Amniotic stem cell (primary cell): ENCODE measurements at places on chromosomes 1 and 21.

DNA sequence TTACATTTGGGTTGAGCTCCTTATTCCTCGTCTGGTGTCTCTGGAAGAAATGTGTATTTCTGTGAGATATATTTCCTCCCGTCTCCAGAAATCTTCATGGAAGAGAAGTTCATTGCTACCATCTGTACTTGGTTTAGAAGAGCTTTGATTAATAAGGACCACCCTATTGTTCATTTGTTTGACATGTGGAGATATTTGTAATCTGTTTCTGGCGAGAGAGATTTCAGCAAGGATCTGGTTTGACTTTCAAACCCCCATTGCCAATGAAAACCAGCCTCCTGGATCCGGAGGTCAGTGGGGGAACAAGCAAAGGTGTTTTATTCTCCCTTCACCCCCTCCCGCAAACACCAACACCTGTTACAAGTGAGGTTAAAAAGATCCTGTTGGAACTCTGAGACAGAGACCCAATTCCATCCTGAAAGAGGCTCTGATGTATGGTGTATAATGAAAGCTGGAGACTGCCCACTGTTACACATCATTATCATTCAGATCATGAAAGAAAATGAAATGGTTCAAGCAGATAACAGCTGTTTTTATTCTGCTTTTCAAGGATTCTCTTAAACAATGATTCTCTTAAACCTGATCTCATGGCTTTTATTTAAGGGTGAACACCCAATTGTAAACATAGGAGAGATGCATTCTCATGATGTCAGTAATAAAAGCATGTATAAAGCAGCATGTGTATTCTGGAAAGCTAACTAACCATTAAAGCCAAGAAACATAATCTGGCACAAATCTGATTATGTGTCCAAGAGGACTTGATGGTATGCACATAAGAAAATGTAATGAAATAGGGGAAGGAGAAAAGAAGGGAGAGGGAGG lies 393.5 kb upstream of the ADGRL2 start:
- no peak for DNase-seq

- no peak for DNase-seq
Measured at GRCh38 chr1:119537966-119538365, 31.0 kb downstream of the HSD3B1 start.

DNA sequence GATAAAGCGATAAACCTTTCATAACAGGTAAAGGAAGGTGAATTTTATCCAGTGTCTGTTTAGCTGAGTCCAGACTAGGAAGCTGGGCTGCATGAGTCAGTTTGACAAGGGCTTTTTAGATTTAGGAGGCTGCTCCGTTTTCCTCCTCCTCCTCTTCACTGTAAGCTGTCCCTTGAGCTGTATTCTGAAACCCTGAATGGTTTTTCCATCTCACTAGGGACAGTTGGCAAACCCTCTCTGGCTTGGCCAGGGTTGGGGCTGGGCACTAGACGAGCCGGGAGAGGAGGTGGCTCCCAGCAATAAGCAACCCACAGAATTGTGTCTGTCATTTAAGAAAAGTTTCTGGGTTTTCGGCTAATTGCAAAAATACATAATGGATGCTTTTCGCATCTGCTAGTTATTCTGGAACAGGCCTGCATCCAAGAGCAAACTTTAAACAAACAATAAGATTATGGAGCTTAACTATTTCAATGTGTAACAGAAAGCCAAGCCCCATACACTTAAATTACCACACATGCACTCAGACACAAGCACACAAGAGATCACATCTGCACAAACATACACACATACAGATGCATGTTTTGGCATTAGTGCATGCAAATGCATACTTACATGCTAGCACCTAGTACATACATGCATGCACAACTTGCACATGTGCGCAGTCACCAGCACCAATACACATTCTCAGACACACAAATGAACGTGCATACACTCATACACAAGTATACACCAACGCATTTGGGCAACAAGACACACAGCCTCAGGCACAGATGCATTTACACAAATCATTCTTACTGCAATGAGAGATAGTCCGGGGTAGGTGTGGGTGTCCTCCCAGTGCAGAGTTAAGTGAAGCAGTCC lies 27.8 kb upstream of the FOXE3 start:
- DNase-seq: no peak

- DNase-seq: no peak
Measured at GRCh38 chr1:66745451-66745850, 6.8 kb upstream of the DYNLT5 start.

DNA sequence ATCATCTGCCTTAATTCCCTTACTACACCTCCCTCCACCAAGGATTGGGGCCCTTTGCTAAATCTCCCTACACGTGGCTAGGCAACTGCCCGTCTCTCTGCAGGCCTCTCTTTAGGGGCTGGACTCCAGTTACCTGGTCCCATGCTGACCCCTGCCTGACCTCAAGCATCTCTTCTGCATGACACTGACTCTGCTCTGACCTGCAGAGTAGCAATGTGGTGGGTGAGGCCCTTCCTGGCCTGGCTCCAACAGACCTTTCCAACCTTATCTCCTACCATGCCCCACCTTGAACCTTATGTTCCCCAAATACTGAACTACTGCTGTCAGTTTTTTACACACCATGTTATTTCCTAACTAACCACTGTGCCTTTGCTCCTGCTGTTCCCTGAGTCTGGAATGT lies 45.9 kb upstream of the EPS15 start:
- no peak for DNase-seq

GRCh38 chr21:34827445-34828235 lies 158.8 kb downstream of the CLIC6 start:
- DNase-seq: no peak

- no peak for DNase-seq
Measured at GRCh38 chr1:28104866-28105467, 16.6 kb upstream of the EYA3 start.

DNA sequence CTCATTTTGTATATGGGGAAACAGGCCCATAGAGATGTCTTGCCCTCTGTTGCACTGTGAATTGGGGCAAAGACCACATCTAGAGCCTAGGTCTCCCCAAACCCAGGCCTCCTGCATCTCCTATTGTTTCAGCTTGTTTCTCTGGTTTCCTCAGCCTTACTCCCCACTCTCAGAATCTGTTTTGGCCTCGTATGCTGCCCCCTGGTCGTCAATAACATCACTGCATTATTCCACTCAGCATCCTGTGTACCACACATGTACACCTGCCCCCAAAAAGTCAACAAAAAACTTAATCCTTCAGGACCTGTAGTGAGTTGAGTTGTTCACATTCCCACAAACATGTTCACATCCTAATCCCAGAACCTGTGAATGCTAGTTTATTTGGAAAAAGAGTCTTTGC lies 184.8 kb downstream of the BRINP2 start:
- no peak for DNase-seq

DNA sequence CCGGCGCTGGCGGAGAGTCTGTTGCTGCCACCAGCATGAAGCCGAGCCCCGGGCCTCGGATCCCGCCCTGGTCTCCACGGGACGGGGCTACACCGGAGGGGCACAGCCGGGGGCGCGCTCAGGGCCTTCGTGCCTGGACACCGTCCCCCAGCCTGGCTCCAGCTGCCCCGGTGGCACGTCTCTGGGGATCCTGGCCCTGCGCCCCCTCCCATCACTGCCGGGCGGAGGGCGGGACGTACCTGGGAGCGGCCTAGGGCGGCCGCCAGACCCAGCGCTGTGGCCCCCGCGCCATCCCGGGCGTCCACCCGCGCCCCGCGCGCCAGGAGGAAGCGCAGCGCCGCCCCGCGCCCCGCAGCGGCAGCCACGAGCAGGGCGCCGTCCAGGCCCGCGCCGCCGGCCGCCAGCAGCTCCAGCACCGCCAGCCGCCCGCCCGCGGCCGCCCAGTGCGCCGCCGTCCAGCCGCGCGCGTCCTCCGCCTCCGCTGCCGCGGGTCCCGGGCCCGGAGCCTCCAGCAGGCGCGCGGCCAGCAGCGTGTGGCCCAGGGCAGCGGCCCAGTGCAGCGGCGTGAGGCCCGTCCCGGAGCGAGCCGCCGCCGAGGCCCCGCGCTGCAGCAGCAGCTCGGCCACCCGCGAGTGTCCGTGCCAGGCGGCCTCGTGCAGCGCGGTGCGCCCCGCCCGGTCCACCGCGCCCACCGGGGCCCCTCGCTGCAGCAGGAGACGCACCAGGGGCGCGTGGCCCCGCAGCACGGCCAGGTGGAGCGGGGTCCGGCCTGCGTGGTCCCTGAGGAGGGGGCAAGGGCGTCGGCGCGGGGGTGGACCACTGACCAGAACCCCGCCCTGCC lies 1.0 kb downstream of the ANKRD65 start:
- no peak for DNase-seq

- no peak for DNase-seq
Measured at GRCh38 chr1:15425958-15426357, 12.3 kb upstream of the CTRC start.

DNA sequence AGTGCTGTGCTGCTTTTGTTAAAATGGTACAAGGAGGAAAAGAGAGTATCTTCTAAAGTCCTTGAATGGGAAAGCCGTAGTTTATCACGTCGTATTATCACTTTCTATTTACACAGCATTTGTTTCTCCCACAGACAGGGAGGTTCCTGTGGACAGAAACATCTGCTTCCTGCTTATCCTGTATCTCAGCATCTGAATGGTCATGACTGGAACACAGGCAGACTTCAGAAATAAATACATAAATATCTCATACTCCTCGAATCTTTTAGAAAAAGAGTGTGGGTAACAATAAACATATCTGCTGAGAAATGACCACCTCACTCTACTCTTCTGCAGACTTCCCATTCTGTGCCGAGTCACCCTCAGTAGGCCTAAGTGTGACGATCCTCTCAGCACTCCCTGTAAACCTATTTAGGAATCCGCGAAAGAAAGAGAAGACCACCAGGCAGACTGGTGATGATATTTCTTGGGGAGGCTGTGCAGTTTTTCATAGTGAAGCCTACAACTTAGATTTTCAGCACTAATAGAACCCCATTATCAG lies 393.5 kb downstream of the SMYD3 start:
- no peak for DNase-seq

- DNase-seq: no peak
Measured at GRCh38 chr1:119488216-119488615, 18.8 kb upstream of the HSD3B1 start.

DNA sequence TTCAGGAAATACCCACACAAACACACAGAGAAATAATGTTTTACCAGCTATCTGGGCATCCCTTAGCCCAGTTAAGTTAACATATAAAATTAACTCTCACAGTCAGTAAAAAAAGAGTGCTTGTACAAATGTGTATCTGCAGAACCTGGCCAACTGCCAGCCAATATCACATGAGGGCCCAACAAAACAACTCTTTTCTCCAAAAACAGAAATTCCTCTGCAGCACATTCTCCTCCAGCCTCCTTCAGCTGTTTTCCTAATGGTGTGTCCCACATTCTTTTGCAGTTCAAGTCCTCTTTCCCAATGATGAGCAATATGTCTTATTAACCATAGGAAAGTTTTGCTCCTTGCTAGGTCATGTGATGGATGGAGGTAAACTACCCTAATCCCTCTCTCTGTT lies 75.5 kb downstream of the LRRC7 start:
- DNase-seq: no peak
